ENCODE measurements at places on chromosomes 2 and 18.

DNA sequence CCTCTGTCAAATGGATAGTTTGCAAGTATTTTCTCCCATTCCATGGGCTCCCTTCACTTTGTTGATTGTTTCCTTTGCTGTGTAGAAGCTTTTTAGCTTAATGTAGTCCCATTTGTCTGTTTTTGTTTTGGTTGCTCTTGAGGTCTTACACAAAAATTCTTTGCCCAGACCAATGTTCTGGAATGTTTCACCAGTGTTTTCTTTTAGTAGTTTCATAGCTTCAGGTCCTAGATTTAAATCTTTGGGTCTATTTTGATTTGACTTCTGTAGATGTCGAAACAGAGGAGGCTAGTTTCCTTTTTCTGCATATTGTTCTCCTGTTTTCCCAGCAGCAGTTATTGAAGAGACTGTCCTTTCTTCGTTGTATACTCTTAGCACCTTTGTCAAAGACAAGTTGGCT is 351.6 kb downstream of the PTPRM start:
- no peak for DNase-seq

DNA sequence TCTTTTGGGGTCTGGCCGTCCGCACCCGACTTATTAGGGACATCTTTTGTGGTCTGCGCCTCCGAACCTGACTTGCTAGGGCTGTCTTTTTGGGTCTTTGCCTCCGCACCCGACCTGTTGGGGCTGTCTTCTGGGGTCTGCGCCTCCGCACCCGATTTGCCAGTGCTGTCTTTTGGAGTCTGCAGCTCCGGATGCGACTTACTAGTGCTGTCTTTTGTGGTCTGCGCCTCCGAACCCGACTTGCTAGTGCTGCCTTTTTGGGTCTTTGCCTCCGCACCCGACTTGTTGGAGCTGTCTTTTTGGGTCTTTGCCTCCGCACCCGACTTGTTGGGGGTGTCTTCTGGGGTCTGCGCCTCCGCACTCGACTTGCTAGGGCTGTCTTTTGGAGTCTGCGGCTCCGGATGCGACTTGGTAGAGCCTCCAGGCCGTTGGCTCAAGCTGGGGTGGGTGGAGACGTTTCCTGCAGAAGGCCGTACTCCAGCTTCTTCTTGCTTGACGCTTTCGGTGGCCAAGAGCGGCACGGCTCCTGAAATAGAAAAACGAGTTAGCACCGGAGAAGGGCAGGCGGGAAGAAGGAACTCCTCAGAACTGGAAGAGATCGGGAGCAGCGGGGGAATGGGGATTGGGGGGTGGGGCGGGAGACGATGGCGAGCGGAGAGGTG is 498 bp downstream of the TGOLN2 start:
- peak; percentile 34 for DNase-seq

DNA sequence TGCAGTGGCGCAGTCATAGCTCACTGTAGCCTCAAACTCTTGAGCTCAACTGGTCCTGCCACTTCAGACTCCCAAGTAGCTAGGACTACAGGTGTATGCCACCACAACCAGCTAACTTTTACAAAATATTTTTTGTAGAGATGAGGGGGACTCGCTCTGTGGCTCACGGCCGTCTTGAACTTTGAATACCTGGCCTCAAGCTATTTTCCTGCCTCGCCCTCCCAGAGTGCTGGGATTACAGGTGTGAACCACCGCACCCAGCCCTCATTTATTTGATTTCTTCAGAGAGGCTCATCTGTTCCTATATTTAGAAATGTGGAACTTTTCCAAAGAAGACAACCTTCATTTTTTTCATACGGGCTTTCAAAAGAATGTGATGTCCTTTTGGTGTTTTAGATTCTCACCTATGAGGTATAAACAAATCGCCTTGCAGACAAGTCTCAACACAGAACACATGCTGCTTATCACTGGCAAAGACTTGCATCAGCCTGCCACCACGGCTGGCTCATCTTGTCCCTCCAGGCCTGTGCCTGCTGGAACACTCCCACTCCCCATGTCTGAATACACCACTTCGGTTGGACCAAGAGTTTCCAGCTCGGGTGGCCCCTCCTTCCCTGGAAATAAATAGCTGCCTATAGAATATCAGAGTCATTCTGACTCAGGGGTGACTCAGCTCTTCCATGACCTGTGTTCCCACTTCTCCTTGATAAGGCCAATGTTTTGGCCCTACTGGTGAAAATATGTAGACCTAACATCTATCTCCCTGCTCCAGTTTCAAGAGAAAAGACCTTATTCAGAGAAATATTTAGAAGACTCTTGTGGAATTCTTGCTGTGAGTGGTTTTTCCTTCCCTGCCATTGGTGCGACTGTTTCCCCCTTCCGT is 202.6 kb downstream of the TGIF1 start:
- peak; percentile 96 for DNase-seq

GRCh38 chr2:5959836-5960820 is 267.9 kb downstream of the SOX11 start:
- no peak for DNase-seq

DNA sequence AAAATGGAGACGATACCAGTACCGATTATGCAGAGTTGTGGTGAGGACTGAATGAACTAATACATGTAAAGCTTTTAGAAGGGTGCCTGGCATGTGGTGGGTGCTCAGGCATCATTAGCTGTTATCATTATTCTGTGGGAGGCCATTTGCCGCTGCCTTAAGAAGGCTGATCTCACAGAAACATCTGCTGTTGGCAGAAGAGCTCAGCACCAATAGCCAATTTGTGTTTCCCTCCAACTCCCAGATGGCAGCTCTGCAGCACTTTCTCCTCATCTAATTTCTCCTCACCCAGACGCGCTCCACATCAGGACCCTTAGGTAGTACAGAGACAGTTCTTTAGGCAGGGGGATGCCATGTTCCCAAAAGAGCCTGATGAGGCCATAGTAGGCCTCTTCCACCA is 15.8 kb upstream of the CYP1B1 start:
- DNase-seq = no peak

GRCh38 chr2:182907081-182907830 is 40.8 kb upstream of the FRZB start:
- DNase-seq = no peak

DNA sequence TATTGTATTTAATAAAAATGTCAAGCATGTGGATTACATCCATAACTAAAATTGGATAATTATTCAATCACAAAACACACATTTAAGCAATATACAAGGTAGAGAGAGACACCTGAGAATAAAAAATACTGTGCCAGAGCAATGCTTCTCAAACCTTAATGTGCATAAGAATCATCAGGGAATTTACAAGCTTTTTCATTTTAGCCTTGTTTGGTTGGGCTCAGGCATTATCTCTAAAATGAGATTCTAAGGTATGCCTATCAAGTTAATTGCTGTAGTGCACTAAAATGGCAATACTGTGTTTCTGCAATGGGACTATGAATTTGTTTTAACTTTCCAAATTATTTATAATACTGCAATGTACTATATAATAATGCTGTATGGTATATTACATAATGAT is 983 bp downstream of the MOB1A start:
- DNase-seq = no peak

DNA sequence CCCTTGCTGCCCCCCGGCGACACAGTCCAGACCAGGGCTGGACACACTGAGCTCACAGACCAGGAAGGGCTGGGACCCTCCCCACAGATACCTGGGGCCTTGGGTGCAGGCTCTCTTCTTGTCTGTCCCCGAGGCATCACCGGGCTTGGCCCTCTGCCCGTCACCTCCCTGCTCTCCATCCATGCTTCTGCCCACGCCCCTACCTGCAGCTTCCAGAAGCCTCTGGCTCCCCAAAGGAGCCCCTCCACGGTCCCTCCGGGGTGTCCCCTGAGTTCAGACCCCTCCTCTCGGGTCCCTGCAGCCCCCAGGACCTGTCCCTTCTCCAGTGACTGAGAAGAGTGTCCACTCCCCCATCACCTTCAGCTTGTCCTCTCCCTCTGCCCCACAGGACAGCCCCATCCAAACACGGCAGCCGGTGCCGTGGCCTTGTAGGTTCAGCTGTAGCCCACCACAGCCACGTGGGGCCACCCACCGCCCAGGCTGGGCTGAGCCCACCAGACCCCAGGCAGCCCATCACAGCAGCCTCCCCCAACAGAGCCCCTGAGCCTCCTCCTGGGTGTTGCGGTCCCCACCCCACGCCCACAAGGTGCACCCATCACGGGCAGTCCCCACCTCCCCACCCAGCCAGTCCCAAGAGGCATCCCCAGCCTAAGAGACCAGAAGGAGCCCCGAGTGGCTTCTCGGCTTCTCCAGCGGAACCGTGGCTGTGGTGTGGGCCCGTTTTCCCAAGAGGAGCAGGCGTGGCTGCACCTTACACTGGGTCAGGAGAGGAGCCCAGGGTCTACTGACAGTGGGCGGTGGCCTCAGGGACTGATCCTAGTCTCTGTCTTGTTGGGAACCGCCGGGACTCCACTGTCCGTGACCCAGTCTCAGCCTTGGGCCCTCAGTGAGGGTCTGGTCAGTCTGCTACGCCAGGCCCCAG is 53.1 kb downstream of the RAMP1 start:
- no peak for DNase-seq
